ENCODE measurements at places on chromosomes 6 and 20. TPM values are rescaled to one million over a fixed set of nuclear protein-coding genes. Genes with fewer than 3 reads are reported as not detected.
A peak's percentile ranks its signal among the peaks of the same experiment; 100 is the strongest.

SMLR1 gene
- not detected for total RNA-seq

MOXD1 gene
- not detected for total RNA-seq

- peaks cover 15% of the 10 kb centered on the region for H3K4me1 ChIP-seq
- no peak overlapping the region for H3K4me3 ChIP-seq
- no peak overlapping the region for H3K27ac ChIP-seq
- no peaks in the 10 kb centered on the region for H3K36me3 ChIP-seq
- no peak for DNase-seq
- no peaks in the 10 kb centered on the region for H3K27me3 ChIP-seq
These were observed 147.5 kb upstream of the SMLR1 start for GRCh38 chr6:130679684-130680083.

DNA sequence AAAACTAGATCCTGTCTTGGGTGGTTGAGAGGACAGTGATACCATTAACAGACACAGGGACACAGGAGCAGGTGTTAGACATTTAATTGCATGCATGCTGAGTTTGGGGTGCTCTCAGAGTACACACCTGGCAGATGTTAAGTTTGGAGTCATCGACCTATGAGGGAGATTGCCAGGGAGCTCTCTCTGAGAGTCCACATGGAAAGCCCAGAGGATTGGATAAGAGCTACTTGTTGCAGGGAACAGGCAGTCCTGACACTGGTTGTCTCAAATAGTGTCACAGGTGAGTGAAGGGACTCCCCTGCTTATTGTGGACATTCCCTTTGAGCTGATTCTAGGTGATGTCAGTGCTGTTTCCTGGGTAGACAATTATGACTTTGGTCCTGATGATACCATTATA, 3.1 kb downstream of the ATRN start:
- no peaks in the 10 kb centered on the region for H3K27me3 ChIP-seq
- H3K36me3 ChIP-seq = peaks cover 3% of the 10 kb centered on the region
- H3K4me3 ChIP-seq = no peak overlapping the region
- peaks cover 29% of the 10 kb centered on the region for H3K4me1 ChIP-seq

GRCh38 chr6:36865835-36866234, 8.8 kb downstream of the PPIL1 start:
- H3K27me3 ChIP-seq = no peaks in the 10 kb centered on the region
- peak overlapping the region; percentile 66 for H3K27ac ChIP-seq
- no peak overlapping the region for H3K4me3 ChIP-seq
- peaks cover 43% of the 10 kb centered on the region for H3K4me1 ChIP-seq
- peaks cover 65% of the 10 kb centered on the region for H3K36me3 ChIP-seq
- DNase-seq = no peak

DNA sequence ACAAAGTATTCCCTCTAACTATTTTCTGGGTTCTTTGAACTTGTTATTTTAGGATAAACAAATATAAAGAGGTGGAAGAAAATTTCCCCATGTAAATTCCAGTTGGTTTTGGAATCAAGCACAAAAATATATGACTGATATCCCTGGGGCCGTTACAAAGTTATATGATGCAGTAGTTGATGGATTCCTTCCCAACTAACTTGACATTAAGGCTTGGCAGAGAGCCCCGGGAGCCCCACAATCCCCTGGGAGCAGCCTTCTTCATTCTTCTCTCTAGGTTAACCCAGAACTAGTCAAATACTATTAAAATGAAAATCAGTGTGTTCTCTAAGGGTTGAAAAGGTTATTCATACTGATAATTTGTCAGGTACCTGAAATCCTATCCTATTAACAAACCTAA, 508.9 kb upstream of the SOX4 start:
- no peak overlapping the region for H3K27ac ChIP-seq
- no peak for DNase-seq
- H3K4me1 ChIP-seq = no peaks in the 10 kb centered on the region

GRCh38 chr6:143408787-143409162, 41.7 kb downstream of the ADAT2 start:
- no peak overlapping the region for H3K27ac ChIP-seq
- H3K27me3 ChIP-seq = no peaks in the 10 kb centered on the region
- no peaks in the 10 kb centered on the region for H3K36me3 ChIP-seq
- H3K4me1 ChIP-seq = peaks cover 2% of the 10 kb centered on the region

DNA sequence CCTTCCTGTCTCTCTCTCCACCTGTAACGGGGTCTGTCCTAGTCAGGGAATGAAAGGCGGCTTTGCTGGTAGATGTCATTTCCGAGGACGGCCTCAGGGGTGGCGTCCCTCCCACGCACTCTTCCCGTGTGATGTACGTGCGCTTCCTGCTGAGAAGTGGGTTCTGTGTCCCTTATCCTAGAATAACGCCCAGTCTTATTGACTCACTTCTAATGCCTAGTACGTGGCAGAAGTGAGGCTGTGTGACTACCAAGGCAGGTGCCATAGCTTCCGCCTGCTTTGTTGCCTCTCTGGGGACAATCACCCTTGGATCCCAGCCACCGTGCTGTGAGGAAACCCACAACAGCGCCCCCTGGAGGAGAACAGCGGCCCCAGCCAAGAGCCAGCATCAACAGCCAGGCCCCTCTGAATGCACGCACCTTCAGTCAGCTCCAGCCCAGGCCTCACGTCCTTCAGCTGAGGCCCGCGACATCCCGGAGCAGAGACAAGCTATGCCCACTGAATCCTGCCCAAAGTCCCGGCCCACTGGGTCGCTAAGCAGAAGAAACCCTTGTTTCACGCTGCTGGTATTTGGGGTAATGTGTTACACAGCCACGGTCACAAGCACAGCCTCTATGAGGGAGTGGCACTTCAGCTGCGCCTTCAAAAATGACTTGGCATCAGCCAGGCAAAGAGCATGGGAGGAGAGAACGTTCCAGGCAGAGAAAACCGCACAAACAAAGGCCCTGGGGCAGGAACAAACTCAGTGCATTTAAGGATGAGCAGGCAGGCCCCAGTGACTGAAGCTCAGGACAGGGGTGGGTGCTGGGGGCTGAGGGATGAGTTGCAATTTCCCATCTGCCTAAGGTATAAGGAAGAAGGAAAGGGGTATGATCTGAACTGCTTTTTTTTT, 224.2 kb downstream of the NFATC2 start:
- H3K4me1 ChIP-seq = no peaks in the 10 kb centered on the region
- peak; percentile 68 for DNase-seq
- H3K4me3 ChIP-seq = peak overlapping the region; percentile 25
- H3K27me3 ChIP-seq = peaks cover 4% of the 10 kb centered on the region
- H3K36me3 ChIP-seq = no peaks in the 10 kb centered on the region

GRCh38 chr6:36139431-36139830, 9.1 kb downstream of the MAPK13 start:
- H3K4me3 ChIP-seq = no peak overlapping the region
- peak overlapping the region; percentile 50 for H3K27ac ChIP-seq
- DNase-seq = no peak
- H3K36me3 ChIP-seq = peaks cover 36% of the 10 kb centered on the region
